ENCODE measurements at places on chromosomes 11 and 22.

DNA sequence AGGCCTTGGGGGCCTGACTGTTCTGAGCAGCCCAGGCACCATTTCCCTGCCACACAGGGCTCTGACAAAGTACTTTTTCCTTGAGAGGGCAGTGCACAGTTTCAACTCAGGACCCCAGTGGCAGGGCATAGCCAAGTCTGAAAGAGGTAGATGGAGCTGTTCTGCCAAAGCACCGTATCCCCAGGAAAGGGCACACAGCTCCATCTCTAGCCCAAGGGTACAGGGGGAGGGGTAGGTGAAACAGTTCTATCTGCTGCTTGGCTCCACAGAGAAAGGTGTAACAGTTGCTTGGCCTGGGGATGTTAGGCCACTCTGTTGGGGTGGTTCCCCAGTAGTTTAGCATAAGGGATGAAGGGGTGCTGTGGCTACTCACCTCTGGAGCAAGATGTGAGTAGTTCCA is 47.8 kb downstream of the GDPD4 start:
- no peak overlapping the region for H3K27ac ChIP-seq
- no peak for DNase-seq
- no peaks in the 10 kb centered on the region for H3K36me3 ChIP-seq
- H3K4me1 ChIP-seq, result peaks cover 1% of the 10 kb centered on the region
- H3K4me3 ChIP-seq, result no peak overlapping the region
- H3K27me3 ChIP-seq, result peaks cover 10% of the 10 kb centered on the region

- peaks cover 10% of the 10 kb centered on the region for H3K27me3 ChIP-seq
- H3K4me3 ChIP-seq, result no peak overlapping the region
- H3K4me1 ChIP-seq, result peaks cover 8% of the 10 kb centered on the region
- no peak overlapping the region for H3K27ac ChIP-seq
- H3K36me3 ChIP-seq, result no peaks in the 10 kb centered on the region
Measured at GRCh38 chr11:73317803-73318202, 9.7 kb downstream of the ARHGEF17 start.

DNA sequence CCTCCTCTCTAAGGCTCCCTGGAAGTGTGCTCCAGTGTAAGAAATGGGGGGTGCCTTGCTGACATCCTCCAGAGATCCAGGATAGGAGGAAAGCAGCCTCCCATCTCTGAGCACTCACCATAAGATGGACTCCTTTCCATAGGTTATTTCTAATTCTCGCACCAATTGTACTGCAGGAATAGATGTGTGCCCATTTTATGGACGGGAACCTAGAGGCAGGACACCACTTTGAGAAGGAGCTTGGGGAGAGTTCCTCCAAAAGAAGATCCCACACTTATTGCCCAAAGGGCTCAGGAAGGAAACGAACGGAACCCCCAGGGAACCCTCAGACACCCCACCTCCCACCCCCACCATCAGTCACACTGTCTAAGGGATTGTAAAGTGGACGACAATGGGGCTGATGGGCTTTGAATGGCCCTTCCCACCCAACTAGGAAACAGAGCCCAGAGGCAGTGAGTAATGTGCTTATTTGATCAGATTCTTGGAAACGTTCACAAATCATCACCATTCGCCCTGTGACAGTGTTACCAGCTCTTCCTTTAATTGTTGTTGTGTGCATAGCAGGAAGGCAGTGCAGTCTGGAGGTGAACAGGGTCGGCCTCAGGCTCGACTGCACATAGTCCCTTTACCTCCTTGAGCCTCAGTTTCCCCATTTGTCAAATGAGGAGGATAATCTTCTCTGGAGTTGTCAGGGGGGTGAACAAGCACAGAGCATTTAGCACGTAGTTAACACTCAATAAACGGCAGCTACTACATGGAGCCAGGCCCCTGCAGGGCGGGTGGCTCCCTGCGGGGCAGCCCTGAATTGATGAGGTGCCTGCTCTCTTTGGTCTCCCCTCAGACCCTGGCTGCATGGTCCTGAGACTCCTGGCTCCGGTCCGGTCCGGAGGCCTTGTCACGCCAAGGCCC is 8.4 kb upstream of the MN1 start:
- no peak overlapping the region for H3K27ac ChIP-seq
- no peak overlapping the region for H3K4me3 ChIP-seq
- no peaks in the 10 kb centered on the region for H3K4me1 ChIP-seq
- H3K36me3 ChIP-seq, result no peaks in the 10 kb centered on the region
- H3K27me3 ChIP-seq, result peaks cover 17% of the 10 kb centered on the region

DNA sequence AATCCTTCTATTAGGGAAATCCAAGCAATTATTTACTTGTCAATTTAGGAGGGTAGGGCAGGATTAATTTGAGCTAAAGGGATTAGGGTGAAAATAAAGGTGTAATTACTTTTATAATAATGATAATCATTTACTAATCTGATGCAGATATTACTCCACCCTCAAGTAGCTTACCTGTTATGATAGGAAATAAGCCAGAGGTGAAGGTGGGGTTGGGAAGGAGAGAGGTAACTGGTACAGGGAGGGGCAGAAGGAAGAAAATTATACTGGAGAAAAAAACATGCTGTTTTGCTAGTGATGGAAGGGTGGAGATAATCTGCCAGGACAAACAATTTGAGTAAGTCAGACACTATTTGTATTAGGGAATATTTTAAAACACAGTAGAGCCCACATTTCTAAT is 157.7 kb downstream of the BARX2 start:
- no peak overlapping the region for H3K27ac ChIP-seq
- DNase-seq, result no peak
- H3K36me3 ChIP-seq, result no peaks in the 10 kb centered on the region
- no peaks in the 10 kb centered on the region for H3K4me1 ChIP-seq
- H3K27me3 ChIP-seq, result no peaks in the 10 kb centered on the region
- H3K4me3 ChIP-seq, result no peak overlapping the region

DNA sequence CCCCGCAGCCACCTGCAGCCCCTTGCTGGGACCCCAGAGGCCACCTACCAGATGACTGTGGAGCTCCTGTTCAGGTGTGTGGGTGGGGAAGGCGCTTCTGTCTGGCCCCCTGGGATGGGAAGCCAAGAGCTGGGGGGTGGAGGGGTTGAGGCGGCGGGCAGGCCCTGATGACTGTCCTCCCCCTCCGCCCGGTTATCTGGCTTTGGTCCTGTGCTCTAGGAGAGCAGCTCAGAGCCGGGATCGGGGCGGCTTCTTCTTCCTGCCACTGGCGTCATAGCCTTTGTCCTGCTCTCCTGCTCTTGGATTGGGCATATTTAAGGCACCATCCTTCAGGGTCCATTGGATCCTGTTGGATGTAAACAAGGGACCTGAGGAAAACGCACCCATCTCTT is 38.4 kb downstream of the TPCN2 start:
- no peak for DNase-seq
- no peak overlapping the region for H3K4me3 ChIP-seq
- peaks cover 16% of the 10 kb centered on the region for H3K36me3 ChIP-seq
- H3K27ac ChIP-seq, result no peak overlapping the region

DNA sequence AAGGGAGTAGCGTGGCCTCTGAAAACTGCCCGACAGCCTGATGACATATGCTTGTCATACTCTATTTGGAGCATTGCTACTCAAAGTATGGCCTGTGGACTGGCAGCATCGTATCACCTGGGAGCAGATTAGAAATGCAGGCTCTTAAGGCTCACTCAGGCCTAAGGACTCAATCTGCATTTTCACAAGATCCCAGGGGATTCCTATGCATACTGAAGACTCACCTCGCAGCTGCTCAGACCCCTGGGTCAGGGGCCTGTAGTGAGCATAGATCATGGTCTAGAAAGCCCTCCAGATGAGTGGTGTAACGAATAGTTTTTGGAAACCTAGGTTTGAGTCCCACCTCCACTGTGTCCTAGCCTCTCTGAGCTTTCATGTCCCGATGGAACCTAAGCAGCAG is 126.3 kb downstream of the FEZ1 start:
- peaks cover 25% of the 10 kb centered on the region for H3K27me3 ChIP-seq
- no peaks in the 10 kb centered on the region for H3K4me1 ChIP-seq
- no peak overlapping the region for H3K4me3 ChIP-seq
- no peak overlapping the region for H3K27ac ChIP-seq

DNA sequence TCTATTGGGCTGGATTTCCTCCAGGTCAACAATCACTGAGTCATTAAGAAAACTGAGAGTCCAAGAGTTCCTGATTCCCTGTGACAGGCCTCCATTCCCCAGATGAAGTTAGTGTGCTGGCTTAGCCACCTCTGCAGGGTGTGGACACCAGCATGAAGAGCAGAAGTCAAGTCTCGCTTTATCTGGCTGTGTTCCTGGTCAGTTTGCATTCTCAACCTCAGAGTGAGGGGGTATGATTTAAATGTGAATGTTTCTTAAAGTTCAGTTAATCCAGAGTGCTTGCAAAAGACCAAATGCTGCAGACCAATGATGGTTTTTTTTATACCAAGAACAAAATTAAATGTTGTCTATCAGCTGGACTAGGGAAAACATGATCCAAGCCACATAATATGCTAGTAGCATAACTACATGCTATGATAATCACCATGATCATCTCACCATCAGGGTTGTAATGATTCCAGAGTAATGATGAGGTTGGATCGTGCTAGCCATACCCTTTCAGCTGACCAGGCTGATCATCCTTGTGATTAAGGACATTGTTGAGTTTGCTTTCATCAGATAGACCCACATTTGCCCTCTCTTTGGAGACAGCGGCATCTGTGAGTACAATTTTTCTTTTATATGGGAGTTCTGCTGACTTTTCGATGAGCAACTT is 145.8 kb upstream of the ARHGAP20 start:
- no peak for DNase-seq
- no peaks in the 10 kb centered on the region for H3K36me3 ChIP-seq
- no peak overlapping the region for H3K4me3 ChIP-seq
- H3K27me3 ChIP-seq, result peaks cover 4% of the 10 kb centered on the region
- H3K27ac ChIP-seq, result no peak overlapping the region

- no peaks in the 10 kb centered on the region for H3K36me3 ChIP-seq
- DNase-seq, result no peak
- no peak overlapping the region for H3K4me3 ChIP-seq
- H3K4me1 ChIP-seq, result no peaks in the 10 kb centered on the region
- H3K27ac ChIP-seq, result no peak overlapping the region
Measured at GRCh38 chr11:100936781-100937180, 192.8 kb downstream of the PGR start.

GRCh38 chr11:134916421-134917213 is 504.6 kb upstream of the B3GAT1 start:
- H3K4me3 ChIP-seq, result no peak overlapping the region
- no peaks in the 10 kb centered on the region for H3K4me1 ChIP-seq
- no peak overlapping the region for H3K27ac ChIP-seq
- DNase-seq, result no peak

DNA sequence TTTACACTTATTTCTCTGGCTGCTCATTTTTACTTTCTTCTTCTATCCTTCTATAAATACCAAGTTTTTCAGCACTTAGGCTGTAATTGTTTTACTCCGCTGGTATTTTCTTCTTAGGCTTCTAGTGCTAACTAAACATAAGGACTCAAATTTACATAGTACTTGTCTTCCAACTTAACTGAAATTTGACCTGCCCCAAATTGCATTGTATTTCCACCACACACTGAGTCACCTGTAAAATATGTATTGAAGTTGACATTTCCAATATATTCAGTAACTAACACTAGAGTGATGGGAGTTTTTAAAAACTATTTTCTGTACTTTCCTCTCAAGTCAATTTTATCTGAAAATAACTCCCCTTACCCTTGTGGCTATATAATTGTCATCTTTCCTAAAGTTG is 1794.1 kb upstream of the RAG2 start:
- no peaks in the 10 kb centered on the region for H3K36me3 ChIP-seq
- H3K4me3 ChIP-seq, result no peak overlapping the region
- no peaks in the 10 kb centered on the region for H3K27me3 ChIP-seq
- H3K4me1 ChIP-seq, result no peaks in the 10 kb centered on the region
- no peak overlapping the region for H3K27ac ChIP-seq

DNA sequence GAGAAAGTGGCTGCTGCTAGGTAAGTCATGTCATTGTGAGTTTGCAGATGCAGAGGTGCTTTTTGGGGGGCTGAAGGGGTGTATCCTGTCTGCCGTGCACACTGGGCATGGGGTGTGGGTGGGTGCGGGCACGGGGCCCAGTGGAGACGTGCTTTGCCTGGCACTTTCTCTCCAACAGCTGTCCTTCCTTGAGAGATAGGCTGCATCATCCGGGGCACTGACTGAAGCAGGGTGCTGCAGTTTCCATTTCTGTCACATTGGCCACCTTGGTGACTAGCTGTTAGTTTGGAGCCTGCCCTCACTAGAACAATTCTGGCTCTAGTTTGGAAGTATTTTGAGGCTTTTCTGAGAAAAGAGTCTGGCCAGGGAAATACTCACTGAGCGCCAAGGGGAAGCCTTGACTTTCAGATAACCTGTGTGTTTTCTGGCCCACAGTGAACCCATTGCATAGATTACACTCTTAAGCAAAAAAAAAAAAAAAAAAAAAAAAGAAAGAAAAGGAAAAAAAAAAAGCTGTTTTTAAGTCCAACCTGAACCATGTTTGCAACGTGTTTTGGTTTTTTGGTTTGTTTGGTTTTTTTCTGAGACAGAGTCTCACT is 219.2 kb downstream of the NAV2 start:
- H3K27me3 ChIP-seq, result no peaks in the 10 kb centered on the region
- H3K27ac ChIP-seq, result no peak overlapping the region
- H3K4me3 ChIP-seq, result no peak overlapping the region
- DNase-seq, result no peak

- no peaks in the 10 kb centered on the region for H3K27me3 ChIP-seq
- no peak overlapping the region for H3K4me3 ChIP-seq
- H3K36me3 ChIP-seq, result peaks cover 28% of the 10 kb centered on the region
- no peaks in the 10 kb centered on the region for H3K4me1 ChIP-seq
Measured at GRCh38 chr22:19360862-19361261, 69.3 kb upstream of the CLTCL1 start.

- no peak overlapping the region for H3K27ac ChIP-seq
- no peak for DNase-seq
- no peaks in the 10 kb centered on the region for H3K27me3 ChIP-seq
- H3K4me3 ChIP-seq, result peak overlapping the region; percentile 90
Measured at GRCh38 chr11:67400942-67401494, 640 bp downstream of the PPP1CA start.

Data from T-helper 2 cell treated with Interferon-gamma antibody and Interleukin-4, amounts not matched to agents 5 μg/mL and 100 μg/mL, for 36 hours (primary cell).